ENCODE measurements at places on chromosomes 1 and 21. TPM values are rescaled to one million over a fixed set of nuclear protein-coding genes. Genes with fewer than 3 reads are reported as not detected.

Gene OR2T2
- total RNA-seq = not detected

Gene NDUFS5
- 465 TPM for total RNA-seq

Gene OR2L2
- total RNA-seq = not detected

Gene ASCL5
- 0.08 TPM for total RNA-seq

Gene ANGPTL3
- not detected for total RNA-seq

Gene PPIAL4G
- not detected for total RNA-seq

Gene RBM11
- total RNA-seq = not detected

Gene PLPP3
- total RNA-seq = 32.8 TPM

Gene WNT9A
- total RNA-seq = 6.9 TPM

Gene NBPF10
- 0.55 TPM for total RNA-seq

Gene ASB17
- total RNA-seq = not detected

Gene FOXO6
- 0.82 TPM for total RNA-seq

Gene UBL4B
- total RNA-seq = not detected

Gene CA14
- not detected for total RNA-seq

Gene TRIM67
- 0.21 TPM for total RNA-seq

Gene PADI3
- 1.3 TPM for total RNA-seq

Gene NOS1AP
- total RNA-seq = 0.43 TPM

Gene IFNLR1
- 1.6 TPM for total RNA-seq

Gene SPATA1
- total RNA-seq = 0.88 TPM

Gene LRRC71
- total RNA-seq = 0.20 TPM

Gene CD34
- total RNA-seq = not detected

Gene UQCRHL
- total RNA-seq = 7.0 TPM

Gene TNFRSF18
- total RNA-seq = not detected

Gene BCAR3
- total RNA-seq = 52.1 TPM

Gene CDA
- 32.1 TPM for total RNA-seq

Gene OPRD1
- total RNA-seq = 0.06 TPM

Gene LAMC2
- 29.6 TPM for total RNA-seq

Gene GBP6
- not detected for total RNA-seq

Gene ZMYND12
- total RNA-seq = 0.55 TPM

Gene KRTAP11-1
- total RNA-seq = not detected

Gene SVBP
- 16.0 TPM for total RNA-seq

Gene SH2D1B
- total RNA-seq = 0.15 TPM

Gene OXCT2
- 0.38 TPM for total RNA-seq

Gene BRINP2
- 0.13 TPM for total RNA-seq

Gene SLC25A44
- total RNA-seq = 29.3 TPM

Gene PTGFR
- not detected for total RNA-seq

Gene FAM72B
- total RNA-seq = 6.4 TPM

Gene ALPL
- total RNA-seq = 0.33 TPM

Gene SPATC1L
- not detected for total RNA-seq

Gene NEK7
- 21.3 TPM for total RNA-seq

Gene IL23R
- total RNA-seq = not detected

Gene ALDH4A1
- total RNA-seq = 14.9 TPM

Gene RNU1-1
- not detected for total RNA-seq

Gene DNM3
- total RNA-seq = 0.51 TPM

All from A549 treated with CpdA at 1 μM for 4 hours (cell line).